ENCODE measurements at places on chromosomes 16 and 17.

- no peak for DNase-seq
These were observed 63.3 kb downstream of the CYB561 start for GRCh38 chr17:63382826-63383225.

DNA sequence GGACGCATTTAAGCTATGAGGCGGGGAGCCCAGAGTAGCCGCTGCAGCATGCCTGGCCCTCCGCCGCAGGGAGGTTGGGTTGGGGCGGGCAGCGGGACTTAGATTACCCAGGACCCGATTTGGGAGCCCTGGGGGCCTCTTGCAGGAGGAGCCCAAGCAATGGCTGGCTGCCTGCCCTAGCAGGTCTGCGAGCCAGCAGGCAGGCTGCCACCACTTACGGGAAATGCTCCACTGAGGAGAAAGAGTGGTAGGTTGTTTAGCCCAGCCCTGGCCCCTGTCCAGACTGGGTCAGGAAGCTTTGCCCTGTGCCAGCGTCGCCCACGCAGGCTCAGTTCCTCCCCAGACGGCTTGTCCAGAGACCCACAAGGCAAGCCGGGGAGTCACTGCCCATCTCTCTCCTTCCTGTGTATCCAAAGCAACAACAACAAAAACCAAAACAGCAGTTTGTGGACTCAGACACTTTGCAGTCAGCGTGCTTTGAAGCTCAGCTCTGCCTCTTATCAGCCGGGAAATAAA is 10.3 kb upstream of the TVP23A start:
- peak; percentile 55 for DNase-seq

DNA sequence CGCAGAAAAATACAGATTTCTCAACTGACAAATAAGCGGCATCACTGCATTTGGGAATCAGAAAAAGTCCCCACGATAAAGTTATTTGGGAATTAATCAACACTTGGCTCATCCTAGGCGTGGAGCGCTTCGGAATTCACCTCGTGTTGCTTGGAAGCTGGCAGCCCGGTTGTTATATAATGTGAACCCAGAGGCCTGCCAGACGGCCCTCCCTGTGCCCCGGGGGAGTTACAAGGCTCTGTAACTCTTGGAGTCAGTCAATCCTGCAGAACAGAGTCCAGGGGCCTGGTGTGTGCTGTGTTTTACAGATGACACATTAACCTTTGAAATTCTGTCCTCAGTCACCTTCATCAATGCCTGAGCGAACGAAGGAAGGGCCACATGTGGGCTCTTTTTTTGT is 111.1 kb downstream of the PITPNC1 start:
- DNase-seq = peak; percentile 40

DNA sequence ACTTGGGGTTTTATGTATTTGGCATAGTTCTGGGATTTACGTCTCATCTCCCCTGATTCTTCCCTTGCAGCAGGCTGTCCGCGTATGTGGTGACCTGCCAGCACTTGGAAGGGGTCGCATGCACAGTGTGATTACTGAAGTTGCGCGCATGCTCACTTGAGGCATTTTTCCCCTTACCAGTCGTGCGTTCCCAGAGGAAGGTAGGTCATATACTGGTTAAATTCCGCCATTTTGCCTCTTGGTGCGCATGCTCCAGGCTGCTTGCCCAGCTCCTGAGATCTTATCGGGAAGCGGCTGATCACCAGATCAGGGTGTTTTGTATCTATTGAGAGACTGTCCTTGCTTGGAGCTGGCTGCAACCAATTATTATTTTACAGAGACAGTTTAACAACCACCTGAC is 56.5 kb upstream of the TEX2 start:
- no peak for DNase-seq

DNA sequence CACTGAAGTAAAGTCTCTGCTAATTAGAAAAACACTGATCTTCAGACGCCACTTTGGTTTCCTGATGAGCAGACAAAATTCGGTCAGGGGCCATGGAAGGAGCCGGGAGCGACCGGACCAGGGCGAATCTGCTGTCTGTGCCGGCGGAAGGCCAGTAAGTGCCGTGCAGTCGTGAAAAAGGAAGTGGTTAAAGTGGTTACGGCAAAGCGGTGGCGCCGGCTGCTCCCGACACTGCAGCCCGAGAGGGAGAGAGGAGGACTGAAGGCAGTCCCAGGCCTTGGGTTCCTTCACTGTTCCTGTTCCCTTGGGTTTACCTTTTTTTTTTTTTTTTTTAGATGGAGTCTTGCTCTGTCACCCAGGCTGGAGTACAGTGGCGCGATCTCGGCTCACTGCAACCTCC is 17.3 kb upstream of the HEXD start:
- DNase-seq = no peak

DNA sequence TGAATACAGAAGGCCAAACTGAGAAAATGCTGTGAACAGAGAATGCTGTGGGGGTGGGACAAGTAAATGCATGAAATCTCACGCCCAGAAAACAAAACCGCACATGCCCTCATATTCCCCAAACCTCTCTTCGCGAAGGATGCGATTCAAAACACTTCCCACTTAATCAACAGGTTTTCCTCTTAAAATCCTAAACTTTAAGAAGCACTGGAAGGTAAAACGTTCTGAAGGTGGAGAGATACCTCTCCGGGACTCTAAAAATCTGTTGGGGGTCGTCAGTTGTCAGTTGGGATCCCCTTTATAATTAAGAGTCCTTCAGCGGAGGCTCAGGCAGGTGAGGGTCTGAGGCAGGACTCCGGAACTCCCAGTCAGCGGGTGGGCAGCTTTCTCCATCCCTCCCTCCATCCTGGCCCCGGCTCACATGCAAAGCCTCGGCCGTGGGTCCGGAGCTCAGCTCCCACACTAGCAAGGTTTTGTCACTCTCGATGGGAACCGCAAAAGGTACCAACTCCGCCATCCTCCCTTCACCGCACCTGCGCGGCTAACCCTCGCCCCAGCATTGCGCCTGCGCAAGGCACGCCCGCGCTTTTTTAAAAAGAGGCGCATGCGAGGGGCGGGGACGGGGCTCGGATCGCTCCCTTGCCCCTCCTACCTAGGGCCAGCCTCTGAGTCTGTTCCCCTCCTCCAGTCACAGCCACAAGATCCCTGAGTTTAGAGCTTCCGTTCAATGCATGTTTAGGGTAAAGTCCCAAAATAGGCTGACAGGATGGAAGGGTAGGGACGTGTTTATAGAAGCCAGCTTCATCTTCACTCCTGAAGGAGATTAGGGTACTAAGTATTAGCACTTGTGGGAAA is at the start of gene RDM1:
TSS of gene RDM1 (minus strand) at position 563 of the 855 bp plus-strand sequence. CDS start at position 517, 46 bp downstream.
- peak; percentile 98 for DNase-seq

DNA sequence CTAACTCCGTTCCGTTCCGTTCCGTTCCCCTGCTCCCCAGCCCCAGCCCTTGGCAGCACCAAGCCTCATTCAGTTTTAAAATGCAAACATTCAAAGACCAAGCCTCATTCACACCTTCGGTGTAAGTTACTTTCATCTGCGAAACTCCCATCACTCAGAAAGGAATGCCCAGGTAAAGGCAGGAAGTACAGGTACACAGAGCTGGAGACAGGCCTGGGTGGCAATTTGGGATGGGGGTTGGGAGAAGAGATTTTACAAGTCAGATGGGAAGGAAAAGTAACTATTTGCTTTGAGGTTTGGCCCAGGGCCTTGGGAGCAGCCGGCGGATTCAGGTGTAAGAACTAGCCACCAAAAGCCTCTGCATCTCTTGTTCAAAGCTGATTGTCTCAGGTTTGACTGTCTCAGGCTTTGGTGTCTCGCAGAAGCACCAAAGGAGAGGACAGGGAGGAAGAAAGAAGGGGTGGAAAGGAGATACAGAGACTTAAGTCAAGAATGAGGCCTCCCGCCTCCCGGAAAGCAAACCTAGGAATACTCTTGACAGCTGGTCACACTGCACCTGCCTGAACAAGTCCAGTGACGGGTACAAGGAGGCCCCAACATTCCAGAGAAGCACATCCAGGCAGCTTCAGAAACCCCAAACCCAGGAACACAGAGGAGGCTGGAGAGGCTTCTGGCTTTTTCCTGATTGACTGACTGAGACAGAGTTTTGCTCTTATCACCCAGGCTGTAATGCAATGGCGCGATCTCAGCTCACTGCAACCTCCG is 54.7 kb downstream of the NXN start:
- DNase-seq = peak; percentile 93

- peak; percentile 44 for DNase-seq
These were observed 32.3 kb upstream of the GOSR2 start for GRCh38 chr17:46890638-46891037.

DNA sequence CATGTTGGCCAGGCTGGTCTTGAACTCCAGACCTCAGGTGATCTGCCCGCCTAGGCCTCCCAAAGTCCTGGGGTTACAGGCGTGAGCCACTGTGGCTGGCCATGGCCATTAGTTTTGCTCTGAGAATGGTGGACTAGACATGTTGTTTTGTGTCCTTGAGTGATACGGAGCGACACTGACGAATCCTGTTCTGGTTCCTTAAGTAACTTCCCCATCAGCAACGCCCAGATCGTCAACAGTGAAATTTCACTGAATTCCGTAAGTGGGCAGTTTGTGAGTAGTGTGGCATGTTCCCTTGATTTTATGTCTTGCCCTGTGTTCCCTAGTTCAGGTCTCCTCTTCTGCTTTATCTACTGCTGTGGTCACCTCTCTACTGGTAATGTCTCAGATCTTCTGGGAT is 67.4 kb downstream of the SNX29 start:
- DNase-seq = no peak

- DNase-seq = no peak
These were observed 66.0 kb downstream of the RPH3AL start for GRCh38 chr17:286571-286970.

DNA sequence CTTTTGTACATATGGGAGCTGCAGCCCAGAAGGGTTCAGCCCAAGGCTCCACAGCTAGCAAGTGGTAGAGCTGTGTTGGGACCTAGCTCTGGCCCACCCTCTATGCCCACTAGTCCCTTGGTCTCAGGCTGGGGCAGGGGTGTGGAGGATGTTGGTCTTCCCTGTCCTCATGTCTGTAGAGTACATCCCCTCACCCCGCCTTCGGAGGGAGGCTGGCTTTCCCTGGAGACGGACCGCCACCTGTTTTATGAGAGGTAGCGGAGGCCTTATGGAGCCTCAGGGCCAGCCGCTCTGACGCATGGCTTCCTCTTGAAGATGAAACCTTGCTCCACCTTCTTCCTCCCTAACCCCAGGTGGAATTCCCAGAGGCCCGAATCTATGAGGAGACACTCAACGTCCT is 8.4 kb downstream of the TNFAIP1 start:
- no peak for DNase-seq

- no peak for DNase-seq
These were observed 55.4 kb upstream of the ENDOV start for GRCh38 chr17:80359422-80360110.

DNA sequence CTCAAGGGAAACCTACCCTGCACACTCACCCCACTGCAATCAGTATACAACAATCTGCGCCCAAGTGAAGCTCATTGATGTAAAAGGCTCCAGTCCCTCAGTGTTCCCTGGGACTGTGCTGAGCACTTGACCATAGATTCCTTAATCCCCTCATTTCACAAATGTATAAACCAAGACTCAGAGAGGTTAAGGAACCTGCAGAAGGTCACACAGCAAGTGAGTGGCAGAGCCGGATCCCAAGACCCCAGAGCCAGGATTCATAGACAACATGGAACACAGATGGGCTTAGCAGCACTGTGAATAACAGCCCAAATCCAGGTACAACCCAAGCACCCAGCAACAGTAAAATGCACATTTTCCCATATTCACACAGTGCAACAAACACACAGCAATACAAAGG is 225.7 kb downstream of the C16orf78 start:
- DNase-seq = no peak

GRCh38 chr17:39608142-39608981 is 642 bp upstream of the NEUROD2 start:
- DNase-seq = peak; percentile 72

GRCh38 chr17:1484676-1485422 is 7.6 kb downstream of the MYO1C start:
- DNase-seq = peak; percentile 93

DNA sequence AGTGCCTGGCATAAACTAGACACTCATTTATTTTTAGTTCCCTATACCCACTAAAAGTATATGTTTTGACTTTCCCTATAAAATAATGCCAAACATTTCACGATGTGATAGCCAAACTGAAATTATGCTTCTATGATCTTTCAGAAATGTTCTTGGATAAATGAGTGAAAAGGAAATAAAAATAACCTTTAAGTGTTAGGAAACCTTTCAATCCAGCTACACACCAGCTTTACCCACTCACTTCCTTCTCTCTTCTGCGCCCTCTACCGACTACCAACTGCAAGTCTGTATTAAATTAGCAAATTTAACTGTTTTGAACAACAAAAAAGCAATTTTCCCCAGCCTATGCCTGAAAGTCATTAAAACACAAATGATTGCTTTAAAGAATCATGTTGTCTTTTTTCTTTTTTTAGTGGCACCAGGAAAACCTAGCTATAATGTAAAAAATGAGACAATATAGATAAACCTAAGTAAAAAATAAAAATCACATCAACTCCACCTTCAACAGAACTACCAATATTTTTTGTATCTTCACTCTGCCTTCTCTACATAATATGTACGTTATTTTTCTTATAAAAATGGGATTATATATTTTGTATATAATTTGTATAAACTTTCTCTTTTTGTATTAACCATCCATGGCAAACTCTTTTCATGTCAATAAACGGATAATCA is 13.2 kb upstream of the TMEM100 start:
- DNase-seq = no peak

DNA sequence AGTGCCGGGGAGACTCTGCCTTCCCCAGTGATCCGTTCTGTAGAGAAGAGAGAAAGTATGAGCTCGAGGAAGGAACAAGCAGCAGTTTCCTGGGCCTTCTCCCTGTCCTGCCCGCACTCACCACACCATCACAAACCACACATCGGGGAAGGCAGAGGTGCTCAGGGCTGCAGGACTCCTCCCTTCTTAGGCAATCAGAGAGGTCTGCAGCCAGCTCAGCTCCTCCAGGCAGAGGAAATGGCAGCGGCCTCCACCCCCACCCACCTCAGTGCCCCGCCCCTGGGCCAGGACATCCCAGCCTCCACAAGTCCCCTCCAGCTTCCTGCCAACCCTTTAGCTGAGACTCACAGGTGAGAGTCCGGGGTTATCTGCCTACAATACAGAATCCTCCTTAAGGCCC is 2.0 kb downstream of the ZNF319 start:
- peak; percentile 86 for DNase-seq

DNA sequence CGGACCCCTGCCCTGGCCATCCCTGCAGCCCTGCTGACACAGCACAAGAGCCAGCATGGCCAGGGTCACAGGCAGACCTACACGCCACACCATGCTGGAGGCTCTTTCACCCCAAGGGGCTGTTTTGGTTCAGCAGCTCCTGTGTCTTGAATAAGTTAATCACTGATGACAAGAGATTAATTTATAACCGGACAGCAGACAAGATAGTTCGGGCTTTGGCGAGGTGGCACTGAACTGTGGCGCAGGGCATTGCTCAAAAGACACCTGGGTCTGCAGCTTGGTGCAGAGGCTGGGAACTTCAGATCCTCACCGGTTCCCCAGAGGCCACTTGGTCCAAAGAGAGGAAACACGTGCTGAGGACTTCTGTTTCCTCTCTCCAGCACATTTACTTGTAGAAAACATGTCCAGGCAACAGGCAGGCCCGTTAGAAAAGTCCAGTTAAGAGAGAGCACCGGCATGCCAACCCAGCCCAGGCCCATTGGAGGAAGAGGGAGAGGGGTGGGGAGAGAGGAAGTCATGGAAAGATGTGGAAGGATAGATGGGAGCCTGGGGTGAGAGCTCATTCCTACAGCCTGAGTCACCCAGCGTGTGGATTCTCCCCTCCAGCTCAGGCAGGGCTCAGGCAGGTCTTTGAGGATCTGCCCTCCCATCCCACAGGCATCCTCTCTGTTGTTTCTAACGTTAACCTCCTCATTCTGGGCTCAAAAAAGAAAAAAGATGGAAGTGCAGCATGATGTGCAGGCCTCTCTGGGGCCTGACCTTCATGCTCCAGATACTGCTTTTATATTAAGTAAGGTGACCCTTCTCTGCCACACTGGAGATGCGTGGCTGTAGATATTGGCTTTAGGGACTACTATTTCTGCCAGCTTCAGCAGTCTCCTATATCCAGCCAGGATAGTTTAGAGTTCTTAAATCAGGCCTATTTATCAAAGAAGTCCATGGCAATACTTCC is 80.0 kb upstream of the HNF1B start:
- peak; percentile 94 for DNase-seq
